HS-5 (cell line): ENCODE measurements at places on chromosomes 16 and 17.

- DNase-seq, result no peak
Observed at GRCh38 chr16:19639986-19640421, 78.0 kb downstream of the KNOP1 start.

DNA sequence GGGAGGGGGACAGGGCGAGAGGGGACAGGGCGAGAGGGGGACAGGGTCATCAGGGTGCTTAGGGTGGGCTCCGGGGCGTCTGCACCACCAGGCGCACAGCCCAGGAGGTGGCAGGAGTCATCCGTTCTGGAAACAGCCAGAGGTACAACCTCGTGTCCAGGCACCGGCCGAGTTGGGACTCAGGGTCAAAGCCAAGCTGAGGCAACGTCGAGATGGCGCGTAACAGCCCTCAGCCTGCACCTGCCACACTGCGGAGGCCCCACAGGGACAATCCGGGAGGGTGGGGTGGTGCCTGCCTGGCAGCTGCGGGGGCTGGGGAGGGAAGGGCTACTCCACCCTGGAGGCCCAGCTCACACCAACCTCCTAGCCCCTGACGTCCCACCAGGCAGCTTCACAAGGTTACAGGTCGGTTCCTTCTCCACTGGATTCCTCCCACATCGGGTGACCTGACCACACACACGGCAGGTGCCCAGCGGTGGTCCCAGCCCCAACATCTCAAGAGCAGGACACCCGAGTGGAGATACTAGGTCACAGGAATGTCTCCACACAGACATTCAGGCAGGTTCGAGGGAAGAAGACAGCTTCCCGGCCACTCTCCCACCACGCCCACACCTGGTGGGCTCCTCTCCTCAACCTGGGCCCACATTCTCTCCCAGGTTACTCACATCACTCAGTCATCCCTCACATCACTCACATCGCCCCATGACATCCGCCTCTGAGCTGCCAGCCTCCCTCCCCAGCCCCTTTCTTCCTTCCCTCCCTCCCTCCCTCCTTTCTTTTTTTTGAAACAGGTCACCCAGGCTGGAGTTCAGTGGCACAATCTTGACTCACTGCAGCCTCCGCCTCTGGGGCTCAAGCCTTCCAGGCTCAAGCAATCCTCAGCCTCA, 47.3 kb downstream of the RPH3AL start:
- no peak for DNase-seq

DNA sequence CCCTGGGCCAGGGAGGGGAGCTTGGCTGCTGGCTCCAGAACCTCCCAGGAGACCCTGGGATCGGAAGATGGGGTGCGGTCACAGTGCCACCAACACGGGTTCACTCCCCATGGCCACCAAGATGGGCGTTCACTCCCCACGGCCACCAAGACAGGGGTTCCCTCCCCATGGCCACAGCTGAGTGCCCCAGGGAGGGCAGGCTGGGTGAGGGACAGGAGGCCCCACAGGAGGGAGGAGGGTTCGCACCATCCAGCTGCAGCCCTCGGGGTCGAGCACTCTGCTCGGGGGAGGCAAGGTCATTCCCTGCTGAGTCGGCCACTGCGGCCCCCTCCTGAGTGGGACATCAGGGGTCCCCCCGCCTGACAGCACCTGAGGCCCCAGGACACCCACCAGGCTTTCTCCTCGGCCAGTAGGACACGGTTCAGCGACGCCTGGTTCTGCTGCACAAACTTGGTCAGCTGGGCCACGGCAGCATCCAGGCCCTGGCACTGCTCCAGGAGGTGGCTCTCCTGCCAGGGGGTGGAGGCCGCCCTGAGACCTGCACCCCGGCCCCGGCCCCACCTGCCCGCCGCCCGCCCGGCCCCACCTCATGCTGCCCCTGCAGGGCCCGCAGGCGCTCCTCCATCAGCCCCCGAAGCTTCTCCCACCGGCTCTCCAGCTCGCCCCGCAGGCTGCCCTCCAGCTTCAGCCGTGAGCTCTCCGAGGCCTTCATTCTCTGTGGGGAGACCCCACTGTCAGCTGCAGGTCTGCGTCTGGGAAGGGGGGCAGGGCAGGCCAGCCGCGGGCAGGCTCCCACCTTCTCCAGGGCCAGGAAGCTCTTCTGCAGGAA, 5.9 kb downstream of the CCDC154 start:
- no peak for DNase-seq

GRCh38 chr16:6749698-6750097, 582.9 kb upstream of the RBFOX1 start:
- no peak for DNase-seq

DNA sequence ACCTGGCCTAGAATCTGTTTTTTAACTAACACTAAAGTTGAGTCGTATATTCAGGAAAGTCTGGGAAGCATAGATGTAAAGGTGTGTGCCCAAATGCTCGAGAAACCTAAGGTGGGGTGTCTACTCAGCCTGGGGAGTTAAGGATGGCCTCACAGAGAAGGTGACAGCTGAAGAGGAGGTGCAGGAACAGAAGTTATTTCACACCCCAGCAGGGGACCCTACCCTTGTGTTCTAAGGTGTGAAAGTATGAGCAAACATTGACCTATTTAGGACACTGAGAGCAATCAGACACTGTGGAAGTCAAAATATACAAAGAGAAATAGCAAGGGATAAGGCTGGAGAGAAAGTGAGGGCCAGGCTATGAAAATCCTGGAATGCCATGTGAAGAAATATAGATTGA, 49.0 kb upstream of the DHX40 start:
- no peak for DNase-seq

DNA sequence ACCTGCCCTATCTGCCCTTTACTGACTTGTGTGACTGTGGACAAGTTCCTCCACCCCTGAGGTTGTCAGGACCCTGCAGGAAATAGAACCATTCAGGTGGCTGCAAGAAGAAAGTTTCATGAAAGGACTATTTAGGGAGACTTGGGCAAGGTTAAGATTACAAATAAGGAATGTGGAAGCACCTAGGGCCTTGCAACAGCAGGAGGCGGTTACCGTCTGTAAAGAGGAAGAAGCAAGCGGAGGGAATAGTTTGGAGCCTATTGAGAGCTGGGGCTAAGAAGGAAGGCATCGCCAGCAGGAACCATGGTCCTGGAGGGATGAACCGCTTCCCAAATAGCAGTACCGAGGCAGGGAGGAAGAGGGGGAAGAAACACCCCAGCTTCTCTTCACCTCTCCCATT, 132.4 kb downstream of the PRKCB start:
- DNase-seq, result no peak

DNA sequence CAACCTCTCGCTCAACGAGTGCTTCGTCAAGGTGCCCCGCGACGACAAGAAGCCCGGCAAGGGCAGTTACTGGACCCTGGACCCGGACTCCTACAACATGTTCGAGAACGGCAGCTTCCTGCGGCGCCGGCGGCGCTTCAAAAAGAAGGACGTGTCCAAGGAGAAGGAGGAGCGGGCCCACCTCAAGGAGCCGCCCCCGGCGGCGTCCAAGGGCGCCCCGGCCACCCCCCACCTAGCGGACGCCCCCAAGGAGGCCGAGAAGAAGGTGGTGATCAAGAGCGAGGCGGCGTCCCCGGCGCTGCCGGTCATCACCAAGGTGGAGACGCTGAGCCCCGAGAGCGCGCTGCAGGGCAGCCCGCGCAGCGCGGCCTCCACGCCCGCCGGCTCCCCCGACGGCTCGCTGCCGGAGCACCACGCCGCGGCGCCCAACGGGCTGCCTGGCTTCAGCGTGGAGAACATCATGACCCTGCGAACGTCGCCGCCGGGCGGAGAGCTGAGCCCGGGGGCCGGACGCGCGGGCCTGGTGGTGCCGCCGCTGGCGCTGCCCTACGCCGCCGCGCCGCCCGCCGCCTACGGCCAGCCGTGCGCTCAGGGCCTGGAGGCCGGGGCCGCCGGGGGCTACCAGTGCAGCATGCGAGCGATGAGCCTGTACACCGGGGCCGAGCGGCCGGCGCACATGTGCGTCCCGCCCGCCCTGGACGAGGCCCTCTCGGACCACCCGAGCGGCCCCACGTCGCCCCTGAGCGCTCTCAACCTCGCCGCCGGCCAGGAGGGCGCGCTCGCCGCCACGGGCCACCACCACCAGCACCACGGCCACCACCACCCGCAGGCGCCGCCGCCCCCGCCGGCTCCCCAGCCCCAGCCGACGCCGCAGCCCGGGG, 1.3 kb downstream of the FOXC2 start:
- DNase-seq, result no peak

GRCh38 chr17:36507266-36507665, 20.8 kb downstream of the ZNHIT3 start:
- no peak for DNase-seq

DNA sequence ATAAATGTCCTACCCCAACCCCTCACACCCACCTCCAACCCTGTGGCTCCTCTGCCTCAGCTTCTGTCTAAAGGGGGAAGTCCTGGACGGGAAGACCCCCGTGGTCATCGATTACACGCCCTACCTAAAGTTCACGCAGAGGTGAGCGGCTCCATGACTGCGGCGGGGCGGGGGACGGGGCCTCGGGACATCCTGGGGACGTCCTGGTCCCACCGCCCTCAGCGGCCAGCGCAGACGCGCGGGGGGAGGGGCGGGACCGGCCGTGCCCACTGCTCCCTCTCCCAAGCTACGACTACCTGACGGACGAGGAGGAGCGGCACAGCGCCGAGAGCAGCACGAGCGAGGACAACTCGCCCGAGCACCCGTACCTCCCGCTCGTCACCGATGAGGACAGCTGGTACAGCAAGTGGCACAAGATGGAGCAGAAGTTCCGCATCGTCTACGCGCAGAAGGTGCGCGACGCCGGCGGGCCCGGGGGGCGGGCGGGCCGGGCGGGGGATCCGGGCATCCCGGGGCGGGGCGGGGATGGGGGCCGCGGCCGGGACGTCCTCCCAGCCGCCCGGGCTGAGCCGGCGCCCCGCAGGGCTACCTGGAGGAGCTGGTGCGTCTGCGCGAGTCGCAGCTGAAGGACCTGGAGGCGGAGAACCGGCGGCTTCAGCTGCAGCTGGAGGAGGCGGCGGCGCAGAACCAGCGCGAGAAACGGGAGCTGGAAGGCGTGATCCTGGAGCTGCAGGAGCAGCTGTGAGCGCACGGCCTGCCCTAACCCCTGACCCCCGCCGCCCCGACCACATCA, 6.7 kb downstream of the RUNDC3A start:
- no peak for DNase-seq

DNA sequence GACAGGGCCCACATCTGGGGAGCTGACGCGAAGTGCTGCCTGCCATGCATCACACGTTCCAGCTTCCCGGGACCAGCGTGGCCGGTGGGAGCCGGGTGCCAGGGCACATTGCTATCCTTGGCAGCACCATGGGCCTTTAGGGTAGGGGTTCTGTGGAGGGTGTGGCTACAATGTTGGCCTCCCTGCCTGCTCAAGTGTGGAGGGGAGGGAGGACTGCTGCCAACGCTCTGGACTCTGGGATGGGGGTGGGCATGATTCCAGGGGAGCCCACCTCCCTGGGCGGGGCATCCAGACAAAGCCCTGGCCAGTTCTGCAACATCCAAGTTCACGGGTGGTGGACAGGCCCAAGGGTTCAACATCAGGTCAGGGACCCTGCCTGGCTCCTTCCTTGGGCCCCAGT, 13.9 kb downstream of the GRB7 start:
- DNase-seq, result no peak

- DNase-seq, result no peak
Observed at GRCh38 chr17:70098030-70098429, 23.0 kb downstream of the KCNJ16 start.

DNA sequence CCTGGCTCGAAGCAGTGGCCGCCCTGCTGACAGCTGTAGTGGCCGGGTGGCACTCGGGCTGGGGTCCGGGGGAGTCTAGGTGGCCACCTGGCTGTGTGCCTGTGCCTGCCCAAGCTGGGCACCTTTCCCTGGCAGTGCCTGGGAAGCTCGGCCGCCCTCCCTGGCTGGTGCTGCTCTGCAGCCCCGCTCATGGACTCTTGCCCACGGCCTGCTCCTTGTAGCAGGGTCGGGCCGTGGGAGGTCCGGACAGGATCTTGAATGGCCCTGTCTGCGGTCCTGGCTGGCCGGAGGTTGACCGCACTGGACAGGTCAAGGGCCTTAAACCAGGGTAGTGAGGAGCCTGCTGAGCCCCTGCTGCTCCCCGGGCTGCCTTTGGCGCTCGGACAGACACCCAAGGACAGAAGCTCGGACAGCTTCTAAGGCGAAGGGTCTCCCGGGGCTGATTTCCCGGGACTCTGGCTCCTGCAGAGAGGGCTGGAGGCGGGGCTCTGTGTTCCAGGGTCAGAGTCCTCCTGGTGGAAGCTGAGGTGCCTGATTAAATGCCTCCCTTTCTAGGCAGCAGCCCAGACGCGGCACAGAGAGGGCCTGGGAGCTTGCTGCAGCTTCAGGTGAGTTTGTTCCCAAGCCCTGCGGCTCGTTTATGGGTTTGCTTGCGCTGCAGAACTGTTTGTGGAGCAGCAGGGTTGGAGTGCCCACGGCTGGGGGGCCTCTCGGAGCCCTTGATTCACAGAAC, 6.0 kb downstream of the CAPN15 start:
- DNase-seq, result no peak

GRCh38 chr17:44840936-44841335, 6.7 kb upstream of the HIGD1B start:
- DNase-seq, result no peak

GRCh38 chr16:81220349-81220748, 18.1 kb upstream of the BCO1 start:
- no peak for DNase-seq

DNA sequence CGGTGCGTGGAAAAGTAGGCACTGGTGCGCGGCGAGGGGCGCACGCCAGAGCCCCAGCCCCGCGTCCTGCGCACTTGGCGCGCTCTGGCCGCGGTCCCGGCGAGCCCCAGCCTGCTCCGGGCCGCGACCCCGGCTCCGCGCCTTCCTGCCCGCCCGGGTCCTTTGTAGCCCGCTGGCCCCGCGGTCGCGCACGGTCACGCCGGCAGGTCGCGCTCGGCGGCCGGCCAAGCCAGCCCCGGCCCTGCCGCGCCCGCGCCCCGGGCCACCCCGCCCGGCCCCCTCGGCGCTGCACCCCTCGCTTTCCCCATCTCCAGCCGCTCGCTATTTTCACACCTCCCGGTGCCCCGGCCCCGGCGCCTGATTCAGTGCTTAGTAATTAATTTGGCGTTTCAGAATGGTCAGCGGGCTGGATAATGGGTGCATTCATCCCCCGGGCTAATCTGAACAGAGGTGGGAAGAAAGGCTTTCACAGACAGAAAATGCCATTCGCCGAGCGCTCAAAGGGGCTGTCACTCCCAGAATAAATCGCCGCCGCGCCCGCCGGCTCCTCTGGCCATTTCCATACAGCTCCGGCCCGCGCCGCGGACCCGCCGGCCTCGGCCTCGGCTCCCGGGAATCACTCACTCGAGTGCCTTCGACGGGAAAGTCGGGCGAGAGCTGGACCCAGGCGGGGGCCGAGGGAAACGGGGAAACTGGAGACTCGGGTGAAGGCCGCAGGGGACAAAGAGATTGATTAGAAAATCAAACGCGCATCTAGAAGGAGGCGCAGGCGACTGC, 17.8 kb upstream of the NTN1 start:
- no peak for DNase-seq

DNA sequence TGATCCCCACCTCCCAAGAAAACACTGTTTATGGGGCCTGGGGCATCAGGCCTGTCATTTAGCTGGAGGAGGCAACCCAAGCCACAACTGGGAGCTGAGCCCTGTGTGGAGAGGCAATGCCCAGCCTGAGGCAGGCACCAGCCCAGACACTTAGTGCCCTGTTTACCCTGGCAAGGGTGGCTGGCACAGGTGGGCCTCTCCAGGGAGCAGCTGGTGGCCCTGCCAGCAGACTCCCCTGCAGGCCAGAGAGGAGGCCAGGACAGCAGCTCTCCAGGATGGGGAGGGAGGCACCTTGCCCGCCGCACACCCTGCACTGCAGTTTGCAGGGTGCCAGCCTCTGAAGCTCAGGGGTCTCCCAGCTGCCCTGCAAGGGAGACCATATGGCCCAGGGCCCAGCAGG, 9.1 kb upstream of the TMEM92 start:
- no peak for DNase-seq
